GM23248 (cell line): ENCODE measurements at places on chromosomes 5 and 9. TPM values are rescaled to one million over a fixed set of nuclear protein-coding genes. Genes with fewer than 3 reads are reported as not detected.

- peak; percentile 42 for DNase-seq
These were observed 191.0 kb downstream of the TARS1 start for GRCh38 chr5:33631786-33632185.

DNA sequence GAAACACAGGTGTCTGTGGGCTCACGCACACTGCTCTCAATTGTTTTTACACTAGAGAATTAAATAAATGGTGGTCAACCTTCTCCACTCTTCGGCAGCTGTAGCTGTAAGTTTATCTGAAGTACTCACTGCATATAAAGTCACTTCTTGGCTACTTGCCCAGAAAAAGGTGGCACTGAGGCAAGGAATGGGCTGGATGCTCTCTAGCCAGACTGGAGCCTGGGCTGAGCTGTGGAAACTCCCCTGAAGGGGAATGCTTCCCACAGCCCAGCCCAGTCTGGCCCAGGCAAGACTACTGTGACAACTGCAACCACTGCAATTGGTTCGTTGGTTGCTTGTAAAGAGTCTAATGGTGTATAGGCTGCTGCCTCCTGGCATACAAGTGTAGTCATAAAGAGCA, 4.5 kb downstream of the LEAP2 start:
- peak; percentile 45 for DNase-seq

- DNase-seq, result peak; percentile 92
These were observed 25.9 kb downstream of the SPARC start for GRCh38 chr5:151660616-151661495.

DNA sequence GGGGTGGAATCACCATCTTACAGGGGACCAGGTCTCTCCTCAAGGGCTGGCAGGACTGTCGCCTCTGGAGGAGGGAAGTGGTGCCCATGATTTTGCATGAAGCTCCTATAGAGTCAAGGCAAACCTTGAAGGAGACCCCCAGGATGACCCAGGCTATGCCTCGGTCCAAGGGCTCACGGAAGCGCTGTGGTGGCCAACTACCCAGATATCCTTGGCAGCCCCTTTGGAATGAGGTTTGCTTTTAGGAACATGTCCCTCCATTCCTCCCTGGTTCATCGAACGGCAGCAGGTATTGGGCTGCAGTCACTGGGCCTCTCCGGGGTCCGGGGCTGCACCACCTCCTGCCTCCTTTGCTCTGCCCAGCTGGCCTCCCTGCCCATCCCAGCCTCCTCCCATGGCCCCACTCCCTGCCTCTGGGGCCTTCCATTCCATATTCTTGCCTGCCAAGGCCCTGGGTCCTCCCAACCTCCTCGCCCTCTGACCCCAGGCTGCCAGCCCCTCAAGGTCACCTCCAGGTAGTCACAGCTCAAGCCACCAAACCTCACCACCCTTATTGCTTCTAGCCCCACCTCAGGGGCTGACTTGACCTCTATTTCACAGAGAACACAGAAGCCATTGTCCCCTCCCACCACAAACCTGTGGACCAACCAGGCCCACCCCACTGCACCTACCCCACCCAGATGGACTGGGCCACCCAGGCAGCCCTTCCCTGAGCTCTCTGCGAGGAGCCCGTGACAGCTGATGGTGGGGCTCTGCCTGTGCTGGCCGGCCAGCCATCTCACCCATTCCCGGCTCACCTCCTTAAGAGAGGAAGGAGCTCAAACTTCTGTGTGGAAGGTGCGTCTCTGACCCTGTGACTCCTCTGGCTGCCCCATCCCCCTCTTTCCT, 3.6 kb upstream of the IL3 start:
- DNase-seq, result no peak

DNA sequence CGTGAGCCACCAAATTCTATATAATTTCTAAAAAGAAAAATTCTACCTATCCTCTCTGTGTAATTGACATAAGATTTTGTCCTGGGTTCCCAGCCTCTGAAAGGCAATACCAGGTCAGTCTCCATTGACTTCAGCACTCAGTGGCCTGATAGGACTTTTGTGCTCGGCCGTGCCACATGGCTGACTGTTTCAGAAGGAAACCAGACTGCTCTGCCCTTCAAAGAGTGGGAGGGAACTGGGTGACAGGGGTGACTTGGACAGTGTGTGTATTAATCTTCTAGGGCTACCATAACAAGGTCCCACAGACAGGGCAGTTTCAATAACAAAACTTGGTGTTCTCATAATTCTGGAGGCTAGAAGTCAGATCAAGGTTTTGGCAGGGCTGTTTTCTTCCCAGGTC, 43.0 kb downstream of the ARHGAP26 start:
- DNase-seq, result no peak

- no peak for DNase-seq
These were observed 72.8 kb upstream of the IFNK start for GRCh38 chr9:27451207-27451797.

DNA sequence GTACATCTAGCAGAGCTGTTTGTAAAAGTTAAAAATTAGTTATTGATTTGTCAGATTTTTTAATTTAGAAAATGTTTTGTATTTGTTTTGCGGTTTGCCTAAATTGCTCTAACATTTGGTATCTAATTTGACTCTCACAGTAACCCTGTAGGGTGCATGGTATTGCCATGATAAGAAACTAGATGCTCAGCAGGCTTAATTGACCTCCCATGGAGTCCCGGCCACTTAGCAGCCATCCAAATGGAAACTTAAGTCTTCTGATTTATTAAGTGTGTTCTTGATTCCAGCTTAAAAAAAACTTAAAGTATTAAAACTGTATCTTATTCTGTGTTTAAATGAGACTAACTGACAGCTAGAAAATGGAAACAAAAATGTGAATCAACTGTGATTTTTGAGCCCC, 54.5 kb downstream of the CAST start:
- DNase-seq, result no peak

GRCh38 chr5:108145351-108145750, 236.5 kb downstream of the FBXL17 start:
- DNase-seq, result no peak

DNA sequence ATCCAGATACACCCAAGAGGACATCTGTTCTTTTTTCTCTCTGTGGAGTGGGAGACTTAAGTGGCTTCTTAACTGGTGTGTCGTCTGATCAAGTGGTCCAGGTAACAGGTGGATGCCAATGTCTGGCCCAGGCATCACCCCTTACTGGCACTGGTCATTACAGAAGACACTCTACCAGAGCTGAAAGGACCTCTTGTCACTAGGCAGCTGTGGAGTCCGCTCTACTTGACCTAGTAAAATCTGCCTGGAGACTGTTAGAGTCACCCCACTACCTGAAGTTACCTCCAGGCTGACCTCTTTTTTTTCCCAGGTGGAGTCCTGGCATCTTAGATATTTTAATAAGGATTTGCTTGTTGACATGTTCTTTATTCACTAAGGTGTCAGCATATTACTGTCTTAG, 22.5 kb downstream of the FXN start:
- no peak for DNase-seq

DNA sequence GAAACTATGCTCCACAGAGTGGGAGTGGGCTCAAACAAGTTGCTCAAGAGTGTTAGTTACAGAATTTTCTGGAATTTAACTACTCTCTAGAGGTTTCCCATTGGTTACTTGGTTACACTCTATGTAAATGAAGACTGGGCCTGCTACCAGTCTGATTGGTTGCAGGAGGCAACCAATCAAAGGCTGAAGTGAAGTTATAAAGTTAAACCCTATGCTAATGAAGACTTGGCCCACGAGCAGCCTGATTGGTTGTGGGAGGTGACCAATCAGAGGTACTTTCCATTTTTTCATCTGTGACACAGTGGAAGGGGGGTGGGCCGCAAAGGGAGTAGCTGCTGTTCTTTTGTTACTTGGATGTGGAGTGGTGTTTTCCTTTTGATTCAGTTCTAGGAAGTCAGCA, 69.4 kb downstream of the CACNA1B start:
- no peak for DNase-seq

GRCh38 chr9:11779971-11780370, 913.2 kb upstream of the TYRP1 start:
- DNase-seq, result no peak

GRCh38 chr5:138568061-138568824, 7.0 kb downstream of the HSPA9 start:
- DNase-seq, result peak; percentile 27

GRCh38 chr5:38532165-38532669, 24.2 kb downstream of the LIFR start:
- no peak for DNase-seq

DNA sequence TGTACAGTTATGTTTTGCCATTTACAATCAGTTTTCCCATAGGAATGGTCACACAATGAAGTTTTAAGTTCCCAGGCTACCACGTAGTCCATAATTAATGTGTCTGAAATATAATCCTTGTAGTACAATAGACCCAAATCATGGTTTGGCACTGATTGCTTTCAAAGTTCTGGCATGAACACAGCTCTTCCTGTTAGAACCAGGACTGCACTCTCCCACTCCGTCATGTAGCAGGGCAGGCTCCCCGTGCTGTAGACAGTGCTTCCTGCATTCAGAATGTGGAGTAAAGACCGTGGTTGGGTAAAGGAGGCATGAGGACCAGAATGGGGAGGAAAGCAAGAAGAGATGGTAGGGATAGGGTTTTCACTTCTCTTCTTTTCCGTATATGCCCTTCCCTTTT, 4.0 kb downstream of the SEC61B start:
- DNase-seq, result no peak

DNA sequence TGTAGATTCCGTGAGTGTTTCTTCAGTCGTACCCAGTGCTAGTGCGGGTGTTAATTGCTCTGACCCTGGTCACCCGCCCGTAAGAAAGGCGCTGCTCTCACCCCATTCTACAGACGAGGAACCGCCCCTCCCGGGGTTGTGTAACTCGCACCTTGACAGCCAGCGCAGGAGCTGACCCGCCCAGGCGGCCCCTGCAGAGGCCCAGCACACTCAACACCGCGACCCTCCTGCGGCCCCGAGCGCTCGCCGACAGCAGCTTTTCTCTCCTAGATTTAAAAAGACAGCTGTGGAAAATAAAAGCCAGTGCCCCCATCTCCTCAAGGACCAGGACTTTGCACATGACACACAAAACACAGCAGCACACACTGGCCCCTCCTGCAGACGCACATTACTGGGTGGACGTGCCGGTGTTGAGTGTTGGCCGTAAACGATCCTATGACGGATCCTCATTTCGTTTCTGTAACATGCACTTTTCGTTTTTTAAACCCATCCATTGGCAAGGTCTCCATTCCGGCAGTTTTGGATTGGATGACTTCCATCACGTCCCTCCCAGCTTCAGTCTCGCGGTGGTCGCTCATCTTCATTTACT, 22.9 kb downstream of the OR2V2 start:
- DNase-seq, result peak; percentile 22

- peak; percentile 50 for DNase-seq
These were observed 312.6 kb downstream of the TMEM232 start for GRCh38 chr5:110413856-110414255.

DNA sequence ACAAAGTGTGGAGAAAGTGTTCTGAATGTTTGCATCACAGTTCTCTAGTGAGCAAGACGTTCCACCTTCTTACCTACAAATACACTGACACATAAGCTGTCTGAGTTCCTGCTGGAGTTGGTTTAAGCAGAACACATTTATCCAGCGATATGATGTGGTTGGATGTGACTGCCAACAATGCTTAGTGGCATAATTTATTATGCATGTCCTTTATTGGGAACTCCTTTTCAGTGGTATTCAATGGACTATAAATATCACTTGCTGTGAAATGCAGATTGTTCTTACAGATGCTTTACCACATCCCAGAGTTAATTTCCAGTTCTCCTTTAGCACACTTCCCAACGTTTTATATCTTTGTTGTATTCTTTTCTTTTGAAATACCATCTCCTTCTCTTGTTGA, 222.2 kb downstream of the LURAP1L start:
- no peak for DNase-seq

DNA sequence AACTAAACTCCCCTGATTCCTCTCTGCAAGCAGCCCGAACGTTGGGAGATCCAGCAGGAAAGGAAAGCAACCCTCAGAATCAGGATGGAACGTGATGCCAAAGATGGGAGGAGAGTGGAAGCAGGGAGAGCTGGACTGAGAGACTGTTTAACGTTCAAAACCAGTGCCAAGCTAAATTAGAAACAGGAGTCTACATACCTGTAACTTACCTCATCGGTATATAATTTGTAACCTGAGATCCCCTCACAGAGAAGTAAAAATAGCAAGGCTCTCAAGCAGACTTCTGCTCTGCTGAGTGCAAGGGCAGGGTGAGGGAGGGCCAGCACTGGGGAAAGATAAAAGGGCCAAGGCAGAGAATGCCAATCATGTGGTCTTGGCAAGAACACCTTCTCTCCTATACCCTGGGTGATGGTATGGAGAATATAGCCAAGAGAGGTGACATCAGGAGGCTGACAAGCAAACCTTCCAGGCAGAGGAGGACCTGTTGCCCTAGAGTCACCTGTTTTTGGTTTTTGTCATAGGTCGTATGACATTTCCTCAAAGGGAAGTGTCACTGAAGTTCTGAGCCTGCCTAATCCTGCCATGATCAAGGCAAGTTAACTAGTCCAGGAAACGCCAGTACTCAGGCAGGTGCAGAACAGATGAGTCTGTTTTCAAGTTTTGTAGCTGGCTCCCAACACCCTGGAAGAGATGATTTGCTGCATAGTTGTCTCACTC, 472.0 kb downstream of the NFIB start:
- no peak for DNase-seq

DNA sequence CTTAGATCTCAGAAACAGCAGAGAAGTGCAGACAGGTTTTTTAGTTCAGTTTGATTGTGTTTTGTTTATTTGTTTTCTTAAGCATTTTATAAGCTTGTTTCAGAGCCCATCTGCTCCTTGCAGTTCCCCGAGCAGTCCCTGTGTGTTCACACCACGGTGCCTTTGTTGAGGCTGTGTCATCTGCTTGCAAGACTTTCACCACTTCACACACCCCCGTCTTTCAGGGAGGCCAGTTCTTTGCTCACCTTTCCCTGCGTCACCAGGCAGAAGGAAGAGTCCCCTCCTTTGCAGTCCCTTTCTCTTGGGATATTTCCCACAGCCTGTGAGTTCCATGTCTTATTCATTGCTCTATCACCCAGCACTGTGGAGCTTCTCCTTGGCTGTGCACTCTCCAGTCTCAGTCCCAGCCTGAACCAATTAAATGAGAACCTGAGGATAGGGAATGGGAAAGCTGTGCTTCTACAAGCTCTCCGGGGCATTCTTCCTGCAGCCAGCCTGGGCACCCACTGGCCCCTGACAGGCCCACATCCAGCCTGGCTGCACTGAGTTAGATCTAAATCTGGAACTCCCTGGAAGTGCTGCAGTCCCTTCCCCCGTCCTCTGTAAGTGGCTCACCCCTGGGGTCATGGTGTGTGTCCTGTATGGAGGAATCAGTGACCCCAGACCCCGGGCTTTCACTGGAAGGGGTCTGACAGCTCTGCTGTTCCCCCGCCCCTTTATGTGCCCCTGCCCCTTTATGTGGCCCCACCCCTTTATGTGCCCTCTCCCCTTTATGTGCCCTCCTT, 5.5 kb downstream of the MVB12B start:
- no peak for DNase-seq

GRCh38 chr9:85038061-85038460, 368.5 kb downstream of the NTRK2 start:
- DNase-seq, result no peak

Gene IFNA13
- total RNA-seq, result not detected in 2 replicates

Gene P4HA2
- 337 and 352 TPM in 2 replicates for total RNA-seq

Gene CD14
- 1.9 and 6.1 TPM in 2 replicates for total RNA-seq

Gene PCDH1
- 3.5 and 10.9 TPM in 2 replicates for total RNA-seq

Gene SLC22A4
- total RNA-seq, result 26.0 and 26.3 TPM in 2 replicates

Gene WWC1
- 3.5 and 7.1 TPM in 2 replicates for total RNA-seq

Gene GFI1B
- not detected in 2 replicates for total RNA-seq

Gene ENTPD2
- not detected in 2 replicates for total RNA-seq

Gene SPINK7
- not detected in 2 replicates for total RNA-seq

Gene ANKRD33B
- 1.5 and 2.4 TPM in 2 replicates for total RNA-seq

Gene IFNK
- not detected in 2 replicates for total RNA-seq

Gene PTAR1
- total RNA-seq, result 48.4 and 57.9 TPM in 2 replicates

Gene SUSD3
- 0.43 and 0.63 TPM in 2 replicates for total RNA-seq

Gene NRG2
- not detected in 2 replicates for total RNA-seq

Gene GPR21
- total RNA-seq, result 0.65 TPM in 1 of 2 replicates, not detected in the other

Gene CHSY3
- 2.4 and 4.2 TPM in 2 replicates for total RNA-seq

Gene SLC6A3
- total RNA-seq, result not detected in 2 replicates

Gene MZB1
- total RNA-seq, result not detected in 2 replicates
